ENCODE measurements at places on chromosomes 11 and 22.
A peak's percentile ranks its signal among the peaks of the same experiment; 100 is the strongest.

GRCh38 chr22:44309137-44309536 is 3.6 kb downstream of the SHISAL1 start:
- DNase-seq = peak; percentile 94

DNA sequence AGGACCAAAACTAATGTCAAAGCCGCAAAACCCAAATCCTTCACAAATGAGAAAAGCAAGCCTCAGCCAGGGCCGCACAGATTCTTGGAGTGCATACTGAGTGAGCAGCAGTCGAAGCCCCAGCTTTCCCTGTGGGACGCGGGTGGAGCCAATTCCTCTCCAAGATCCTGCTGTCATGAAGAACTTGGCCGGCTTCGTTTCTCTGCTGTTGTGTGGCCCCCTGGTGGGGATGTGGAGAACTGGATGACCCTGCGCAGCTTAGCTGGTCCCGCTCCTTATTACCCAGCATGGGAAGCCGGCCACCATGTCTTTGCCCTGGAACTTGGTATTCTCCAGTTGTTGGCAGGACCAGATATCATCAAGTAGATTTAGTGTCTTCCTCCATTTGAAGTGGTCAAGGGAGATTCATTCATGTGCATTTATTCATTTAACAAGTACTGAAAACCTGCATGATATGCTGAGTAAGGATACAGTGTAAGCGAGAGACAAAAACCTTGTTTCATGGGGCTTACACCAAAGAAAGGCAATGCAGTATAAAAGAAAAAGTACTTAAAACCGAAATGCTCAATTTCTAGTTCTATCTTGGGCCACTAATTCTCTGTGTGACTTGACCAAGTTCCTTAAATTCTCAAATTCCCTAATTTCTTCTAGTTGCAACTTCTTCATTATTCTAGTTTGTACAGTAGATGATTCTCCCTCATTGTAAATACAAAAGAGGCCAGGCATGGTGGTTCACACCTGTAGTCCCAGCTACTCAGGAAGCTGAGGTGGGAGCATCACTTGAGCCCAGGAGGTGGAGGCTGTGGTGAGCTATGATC is 56.7 kb upstream of the CRTAM start:
- DNase-seq = peak; percentile 38

GRCh38 chr22:35674335-35674734 is 26.1 kb downstream of the APOL6 start:
- DNase-seq = no peak

GRCh38 chr11:116721988-116722387 is 50.8 kb downstream of the BUD13 start:
- no peak for DNase-seq

- no peak for DNase-seq
Observed at GRCh38 chr22:44702479-44703198, 635 bp downstream of the PRR5 start.

GRCh38 chr11:94400839-94401772 is at the start of gene GPR83:
GPR83 (minus strand) TSS chr11:94401419; CDS start chr11:94401247, 172 bp downstream.
- DNase-seq = no peak

GRCh38 chr11:105612771-105613170 is 2.9 kb downstream of the GRIA4 start:
- DNase-seq = no peak

DNA sequence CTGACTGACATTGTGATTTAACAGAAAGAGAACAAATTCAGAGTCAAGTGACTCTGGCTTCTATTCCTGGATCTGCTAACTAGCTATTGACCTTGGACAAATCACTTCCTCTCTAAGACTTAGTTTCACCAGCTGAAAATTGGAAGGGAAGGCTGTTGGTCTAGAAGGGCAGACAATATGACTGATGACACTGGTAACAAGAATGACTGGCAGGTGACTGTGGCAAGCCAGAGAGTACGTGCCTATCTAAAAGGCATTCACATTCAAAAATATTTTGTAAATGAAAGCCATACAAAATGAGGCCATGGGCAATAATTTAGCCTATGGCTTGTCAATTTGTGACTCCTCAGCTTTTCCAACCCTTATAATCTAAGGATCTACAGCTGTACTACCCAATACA is 23.5 kb downstream of the SERGEF start:
- no peak for DNase-seq

GRCh38 chr11:17280494-17281127 is 4.1 kb downstream of the NUCB2 start:
- peak; percentile 12 for DNase-seq

DNA sequence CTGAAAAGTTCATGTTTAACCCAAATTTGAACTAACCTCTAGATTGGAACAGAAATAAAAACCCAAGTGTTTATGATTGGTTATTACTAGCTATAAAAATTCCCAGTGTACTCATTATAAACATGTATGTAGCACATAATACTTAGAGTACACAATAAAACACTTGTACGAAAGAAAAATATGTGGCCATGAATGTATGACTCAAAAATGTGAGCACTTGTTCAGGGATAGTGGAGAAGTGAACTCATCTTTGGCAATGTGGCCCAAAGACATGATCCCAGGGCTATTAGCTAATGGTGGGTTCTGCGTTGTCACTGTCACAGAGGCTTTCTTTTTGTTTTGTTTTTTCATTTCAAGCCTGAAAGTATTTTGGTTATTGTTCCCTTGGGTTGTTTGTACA is 72.0 kb downstream of the PPFIBP2 start:
- DNase-seq = no peak

- DNase-seq = no peak
Observed at GRCh38 chr11:132408877-132409276, 1038.5 kb downstream of the NTM start.

- DNase-seq = no peak
Observed at GRCh38 chr11:94885581-94885980, 87.8 kb downstream of the CWC15 start.

DNA sequence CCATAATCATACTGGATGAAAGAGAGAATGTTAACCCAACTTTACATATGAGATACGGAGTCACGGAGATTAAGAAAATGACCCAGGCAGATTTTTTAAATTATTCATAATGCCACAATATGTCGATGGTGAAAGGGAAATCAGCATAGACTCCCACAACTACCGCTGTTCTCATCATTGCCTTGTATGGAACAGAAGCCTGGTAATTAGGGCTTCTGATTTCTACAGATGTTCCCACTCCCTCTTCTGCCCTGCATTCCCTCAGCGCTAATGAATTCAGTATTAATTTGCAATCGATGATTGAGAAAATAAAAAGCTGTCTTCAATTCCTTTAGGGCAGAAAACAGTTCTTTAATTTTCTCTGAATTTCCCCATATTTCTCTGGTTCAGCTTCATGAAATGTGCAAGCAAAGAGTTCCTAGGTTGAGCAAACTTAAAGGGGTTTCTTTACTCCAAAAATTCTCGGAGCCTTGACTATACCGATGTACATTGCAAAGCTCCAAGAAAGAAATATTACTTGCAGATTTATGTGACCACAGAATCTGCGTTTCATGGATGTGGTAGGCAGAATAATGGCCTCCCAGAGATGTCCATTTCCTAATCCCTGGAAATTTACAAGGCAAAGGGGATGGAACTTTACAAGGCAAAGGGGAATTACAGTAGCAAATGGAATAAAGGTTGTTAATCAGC is 134.9 kb upstream of the ZC3H12C start:
- no peak for DNase-seq

DNA sequence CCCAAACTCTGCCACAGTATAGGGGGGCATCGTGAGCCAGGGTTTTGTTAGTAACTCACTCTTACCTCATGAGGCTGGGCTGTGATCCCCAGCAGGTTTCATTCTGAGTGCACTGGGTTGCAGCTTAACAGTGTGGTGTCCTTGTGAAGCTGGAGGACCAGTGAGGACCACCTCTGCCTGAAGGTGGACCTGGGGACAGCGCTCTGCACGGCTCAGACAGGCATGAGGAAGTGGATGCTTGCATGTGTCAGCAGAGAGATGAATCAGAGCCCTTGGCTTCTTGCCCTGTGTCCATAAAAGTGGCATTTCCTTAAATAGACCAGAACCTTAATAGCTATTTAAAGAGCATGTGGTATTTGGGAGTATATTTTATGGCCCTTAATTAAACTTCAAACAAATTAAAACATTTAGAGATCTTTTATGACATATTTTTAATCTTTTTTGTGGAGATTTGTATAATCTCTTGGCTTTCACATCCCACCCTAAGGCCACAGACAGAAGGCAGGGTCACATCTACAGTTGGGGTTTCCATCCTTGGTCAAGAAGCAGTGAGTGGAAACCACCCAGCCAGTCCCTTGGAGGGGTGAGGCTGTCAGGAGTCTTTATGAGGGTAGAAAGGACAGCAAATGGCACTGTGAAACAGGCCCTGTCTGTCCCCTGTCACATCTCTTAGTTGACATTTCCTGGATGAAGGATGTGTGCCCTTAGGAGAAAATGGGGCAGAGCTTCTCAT is 24.8 kb upstream of the ADORA2A start:
- peak; percentile 93 for DNase-seq

DNA sequence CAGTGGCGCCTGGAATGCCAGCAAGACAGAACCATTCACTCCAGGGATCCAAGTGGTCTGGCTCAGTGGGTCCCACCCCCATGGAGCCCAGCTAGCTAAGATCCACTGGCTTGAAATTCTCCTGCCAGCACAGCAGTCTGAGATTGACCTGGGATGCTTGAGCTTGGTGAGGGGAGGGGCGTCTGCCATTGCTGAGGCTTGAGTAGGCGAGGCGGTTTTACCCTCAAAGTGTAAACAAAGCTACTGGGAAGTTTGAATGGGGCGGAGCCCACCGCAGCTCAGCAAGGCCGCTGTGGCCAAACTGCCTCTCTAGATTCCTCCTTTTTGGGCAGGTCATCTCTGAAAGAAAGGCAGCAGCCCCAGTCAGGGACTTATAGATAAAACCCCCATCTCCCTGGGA is 125.7 kb upstream of the DDI1 start:
- DNase-seq = peak; percentile 46

DNA sequence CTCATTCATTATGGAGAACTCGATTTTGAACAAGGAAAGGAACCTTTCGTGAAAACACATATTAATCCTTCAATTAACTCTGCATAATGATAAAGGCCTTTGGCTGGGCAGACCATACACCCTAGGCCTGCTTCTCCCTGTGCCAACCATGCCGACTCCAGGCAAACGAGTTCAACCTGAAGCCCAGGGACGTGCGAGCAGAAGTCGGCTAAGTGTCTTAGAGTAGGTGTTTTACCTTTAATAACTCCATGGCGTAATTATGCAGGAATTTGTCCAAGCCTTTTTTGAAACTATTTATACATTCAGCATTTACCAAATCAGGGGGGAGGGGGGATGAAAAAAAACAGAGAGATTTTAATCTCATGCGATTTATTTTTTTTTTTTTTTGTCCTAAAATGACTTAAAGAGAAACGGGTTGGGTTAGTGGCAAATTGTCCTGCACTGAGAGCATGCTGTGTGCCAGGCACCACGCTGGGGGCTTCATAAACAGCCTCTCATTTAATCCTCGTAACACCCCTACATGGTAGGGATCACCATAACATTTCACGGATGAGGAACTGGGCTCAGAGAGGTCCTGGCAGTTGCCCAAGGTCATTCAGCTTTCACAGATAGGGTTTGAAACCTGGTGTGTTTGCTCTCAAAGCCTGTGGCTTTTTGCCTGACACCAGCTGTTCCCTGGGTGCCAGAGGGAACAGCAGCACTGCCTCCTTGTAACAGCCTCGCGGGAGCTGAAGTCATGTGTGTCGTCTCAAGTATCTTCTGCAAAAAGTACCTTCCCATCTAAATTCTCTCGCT is 423.9 kb downstream of the MN1 start:
- DNase-seq = peak; percentile 63

GRCh38 chr22:43825651-43826050 is 13.5 kb upstream of the EFCAB6 start:
- no peak for DNase-seq

- DNase-seq = peak; percentile 71
Observed at GRCh38 chr11:66267379-66268243, 828 bp upstream of the RAB1B start.

- no peak for DNase-seq
Observed at GRCh38 chr11:88603091-88603867, 265.7 kb upstream of the CTSC start.

GRCh38 chr11:31422703-31423102 is 53.0 kb downstream of the DNAJC24 start:
- no peak for DNase-seq

GRCh38 chr22:50483977-50484853 is 2.4 kb upstream of the MIOX start:
- DNase-seq = no peak

- DNase-seq = no peak
Observed at GRCh38 chr11:94271885-94272372, 32.5 kb upstream of the IZUMO1R start.

DNA sequence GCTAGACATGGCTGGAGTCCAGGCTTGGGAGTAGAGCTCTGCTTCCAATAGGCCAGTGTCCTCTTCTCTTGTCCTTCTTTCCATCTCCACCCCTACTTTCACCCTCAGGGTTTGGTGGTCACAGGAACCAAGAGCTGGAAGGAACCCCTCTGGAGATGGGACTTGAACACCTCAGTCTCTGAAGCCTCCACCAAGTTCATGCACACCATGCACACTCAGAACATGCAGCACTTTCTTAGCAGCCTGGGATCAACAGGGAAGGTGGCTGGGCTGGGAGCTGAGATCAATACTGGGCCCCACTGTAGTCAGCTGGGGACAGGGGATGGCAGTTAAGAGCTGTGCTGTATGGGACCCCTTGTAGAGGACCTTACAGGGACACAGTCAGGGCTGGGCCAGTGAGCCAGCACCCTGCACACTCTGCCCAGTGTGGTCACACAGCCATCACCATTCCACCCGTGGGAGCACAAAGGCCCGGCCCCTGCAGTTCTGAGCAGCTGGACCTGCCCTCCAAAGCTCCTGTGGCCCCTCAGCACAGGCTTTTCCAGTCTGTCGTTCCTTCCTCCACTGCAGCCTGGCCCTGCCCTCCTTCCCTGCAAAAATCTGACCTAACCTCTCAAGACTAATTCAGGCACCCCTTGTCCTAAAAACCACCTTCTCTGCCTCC is 47.7 kb downstream of the GAB4 start:
- DNase-seq = no peak

GRCh38 chr22:48955351-48956311 is 872.0 kb downstream of the BRD1 start:
- DNase-seq = no peak
